ENCODE measurements at places on chromosomes 5 and 9.

DNA sequence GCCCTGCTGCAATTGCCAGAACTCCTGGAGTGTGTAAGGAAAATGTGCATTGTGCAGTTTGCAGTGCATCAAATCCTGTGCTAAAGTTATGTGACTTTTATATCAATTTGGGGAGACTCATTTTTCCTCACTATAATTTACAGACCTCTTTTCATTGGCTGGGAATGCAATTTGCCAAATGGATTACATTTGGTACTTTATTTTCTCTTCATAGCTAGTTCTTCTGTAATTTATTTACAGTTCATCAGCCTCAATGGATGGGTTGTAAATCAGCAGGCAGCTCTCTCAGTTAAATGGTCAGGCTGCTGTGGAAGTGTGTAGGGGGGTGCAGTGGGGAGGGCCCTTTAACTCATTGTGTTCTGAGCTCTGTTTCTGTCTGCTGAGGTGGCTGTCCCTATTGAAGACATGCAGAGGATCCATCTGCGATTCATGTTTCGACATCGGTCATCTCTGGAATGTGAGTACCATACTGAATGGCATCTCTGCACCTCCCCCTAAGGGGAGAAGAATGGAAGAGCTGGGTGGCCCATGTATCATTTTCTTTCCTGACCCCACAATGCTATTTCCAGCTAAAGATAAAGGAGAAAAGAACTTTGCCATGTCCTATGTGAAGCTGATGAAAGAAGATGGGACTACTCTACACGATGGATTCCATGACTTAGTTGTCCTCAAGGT lies 74.6 kb downstream of the DOCK2 start:
- no peak overlapping the region for H3K4me3 ChIP-seq
- DNase-seq: no peak
- H3K4me1 ChIP-seq: peaks cover 37% of the 10 kb centered on the region
- H3K27ac ChIP-seq: no peak overlapping the region

DNA sequence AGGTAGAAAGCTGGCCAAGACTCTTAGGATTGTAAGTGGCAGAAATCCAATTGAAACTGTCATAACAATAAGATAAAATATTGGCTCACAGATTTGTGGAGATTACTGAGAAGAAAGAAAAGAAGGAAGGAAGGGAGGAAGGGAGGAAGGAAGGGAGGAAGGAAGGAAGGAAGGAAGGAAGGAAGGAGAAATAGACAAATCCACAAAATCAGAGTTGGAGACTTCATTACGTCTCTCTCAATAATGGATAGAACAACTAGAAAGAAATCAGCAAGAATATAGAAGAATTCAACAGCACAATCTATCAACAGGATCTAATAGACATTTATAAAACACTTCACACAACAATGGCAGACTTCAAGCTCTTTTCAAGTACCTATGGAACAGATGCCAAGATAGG lies 17.9 kb upstream of the PAM start:
- H3K4me3 ChIP-seq: no peak overlapping the region
- no peaks in the 10 kb centered on the region for H3K36me3 ChIP-seq
- H3K27ac ChIP-seq: no peak overlapping the region
- no peak for DNase-seq

DNA sequence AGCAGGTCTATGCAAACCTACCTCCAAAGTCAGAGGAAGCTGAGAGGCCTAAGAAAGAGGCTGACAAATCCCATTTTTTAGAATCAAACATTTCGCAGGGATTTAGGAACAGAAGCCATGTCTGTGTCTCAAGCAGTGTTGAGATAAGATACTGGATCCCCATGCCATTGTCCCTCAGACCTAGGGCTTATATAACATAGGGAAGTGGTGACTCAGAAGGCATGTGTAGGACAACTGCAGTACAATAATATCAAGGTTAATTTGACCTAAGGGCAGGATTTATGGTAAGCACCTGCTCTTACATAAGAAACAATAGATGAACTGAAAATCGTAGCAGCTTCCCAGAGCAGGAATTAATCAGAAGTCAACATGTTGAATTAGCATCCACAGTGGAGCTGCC lies 459.4 kb downstream of the ANXA1 start:
- no peak overlapping the region for H3K4me3 ChIP-seq
- H3K4me1 ChIP-seq: no peaks in the 10 kb centered on the region
- H3K36me3 ChIP-seq: no peaks in the 10 kb centered on the region
- no peak overlapping the region for H3K27ac ChIP-seq

DNA sequence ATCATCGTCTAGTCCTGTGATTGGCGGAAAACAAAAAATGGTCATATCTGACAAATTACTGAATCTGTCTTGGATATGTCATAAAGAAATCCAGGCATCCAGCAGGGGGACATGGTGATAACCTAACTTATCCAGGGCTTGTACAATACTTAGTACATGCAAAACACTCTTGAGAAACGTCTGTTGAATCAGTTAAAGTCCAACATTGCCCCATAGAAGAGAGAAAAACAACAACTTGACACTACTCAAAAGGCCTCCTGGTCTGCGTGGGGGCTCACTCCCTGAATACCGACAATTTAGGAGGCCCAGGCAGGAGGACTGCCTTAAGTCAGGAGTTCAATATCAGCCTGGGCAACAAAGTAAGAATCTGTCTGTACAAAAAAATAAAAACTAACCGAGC lies 217.5 kb downstream of the DCP2 start:
- no peak for DNase-seq
- no peak overlapping the region for H3K27ac ChIP-seq
- H3K27me3 ChIP-seq: no peaks in the 10 kb centered on the region
- no peak overlapping the region for H3K4me3 ChIP-seq

GRCh38 chr9:37405764-37406380 lies 16.6 kb upstream of the GRHPR start:
- no peak overlapping the region for H3K27ac ChIP-seq
- H3K4me3 ChIP-seq: no peak overlapping the region
- no peaks in the 10 kb centered on the region for H3K36me3 ChIP-seq
- no peaks in the 10 kb centered on the region for H3K4me1 ChIP-seq
- no peaks in the 10 kb centered on the region for H3K27me3 ChIP-seq

DNA sequence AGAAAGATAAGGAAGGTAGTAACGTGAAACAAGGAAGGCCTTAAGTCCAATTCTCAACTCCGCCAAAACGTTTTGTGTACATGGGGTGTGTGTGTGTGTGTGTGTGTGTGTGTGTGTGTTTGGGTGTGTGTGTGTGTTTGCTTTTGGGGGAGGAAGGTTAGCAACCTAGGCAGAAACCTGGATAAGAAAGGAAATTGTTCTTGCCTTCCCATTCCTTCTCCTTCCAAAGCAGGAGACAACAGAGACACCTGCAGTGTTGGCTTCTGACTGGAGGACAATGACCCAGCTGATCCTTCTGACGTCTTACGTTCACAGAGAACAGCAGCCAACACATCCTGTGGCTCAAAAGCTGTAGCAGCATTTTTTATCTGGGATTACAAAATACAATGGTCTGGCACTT lies 4.1 kb upstream of the CCNG1 start:
- H3K4me1 ChIP-seq: peaks cover under 1% of the 10 kb centered on the region
- H3K27me3 ChIP-seq: 0 out of 2 replicates have a peak, but pooled peaks cover 3% of the 10 kb centered on the region
- no peak overlapping the region for H3K27ac ChIP-seq
- no peak overlapping the region for H3K4me3 ChIP-seq
- H3K36me3 ChIP-seq: no peaks in the 10 kb centered on the region

DNA sequence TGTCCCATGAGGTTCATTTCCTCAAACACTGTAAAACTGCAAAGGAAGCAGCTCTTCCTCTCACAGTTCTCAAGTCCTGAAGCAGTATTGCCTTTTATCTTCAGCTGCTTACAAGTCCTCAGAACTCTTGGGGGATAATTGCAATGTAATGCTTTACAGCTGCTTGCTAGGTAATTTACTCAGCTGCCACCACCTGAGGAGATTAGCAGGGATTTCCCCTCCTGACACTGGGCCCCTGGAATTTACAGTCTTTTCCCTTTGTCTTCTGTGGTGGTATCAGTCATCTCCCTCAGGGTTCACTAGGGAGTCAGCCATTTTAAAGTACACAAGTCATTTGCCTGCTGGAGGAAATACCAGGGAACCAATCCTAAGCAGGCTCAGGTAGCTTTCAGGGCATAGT lies 754.3 kb upstream of the GRAMD2B start:
- H3K4me1 ChIP-seq: no peaks in the 10 kb centered on the region
- peaks cover 7% of the 10 kb centered on the region for H3K27me3 ChIP-seq
- H3K36me3 ChIP-seq: no peaks in the 10 kb centered on the region
- DNase-seq: no peak
- H3K4me3 ChIP-seq: no peak overlapping the region
- H3K27ac ChIP-seq: no peak overlapping the region

DNA sequence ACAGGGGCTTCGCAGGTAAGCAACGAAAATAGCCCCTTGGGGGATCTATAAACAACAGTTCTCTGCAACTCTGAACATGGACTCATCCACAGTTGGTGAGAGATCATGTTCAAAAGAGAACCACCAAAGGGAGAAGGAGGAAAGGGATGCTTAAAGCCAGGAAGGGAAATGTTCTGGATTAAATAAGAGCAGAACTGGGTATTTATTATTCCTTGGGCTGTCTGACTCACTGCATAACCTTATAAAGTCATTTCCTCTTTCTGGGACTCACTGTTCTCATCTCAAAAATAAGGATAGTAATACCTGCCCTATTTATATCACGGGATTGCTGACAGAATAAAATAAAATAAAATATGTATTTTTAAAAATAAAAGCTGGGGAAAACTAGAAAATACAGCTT lies 11.2 kb upstream of the MARCHF3 start:
- H3K4me1 ChIP-seq: no peaks in the 10 kb centered on the region
- no peaks in the 10 kb centered on the region for H3K27me3 ChIP-seq
- no peak overlapping the region for H3K27ac ChIP-seq
- H3K4me3 ChIP-seq: no peak overlapping the region
- H3K36me3 ChIP-seq: no peaks in the 10 kb centered on the region

- DNase-seq: no peak
- no peak overlapping the region for H3K27ac ChIP-seq
- no peaks in the 10 kb centered on the region for H3K27me3 ChIP-seq
- no peaks in the 10 kb centered on the region for H3K36me3 ChIP-seq
- peaks cover 13% of the 10 kb centered on the region for H3K4me1 ChIP-seq
Measured at GRCh38 chr9:111891910-111892499, 4.6 kb upstream of the UGCG start.

GRCh38 chr5:64462391-64462790 lies 43.4 kb upstream of the RGS7BP start:
- DNase-seq: no peak
- H3K27me3 ChIP-seq: no peaks in the 10 kb centered on the region
- no peak overlapping the region for H3K27ac ChIP-seq
- H3K4me1 ChIP-seq: no peaks in the 10 kb centered on the region
- no peak overlapping the region for H3K4me3 ChIP-seq

DNA sequence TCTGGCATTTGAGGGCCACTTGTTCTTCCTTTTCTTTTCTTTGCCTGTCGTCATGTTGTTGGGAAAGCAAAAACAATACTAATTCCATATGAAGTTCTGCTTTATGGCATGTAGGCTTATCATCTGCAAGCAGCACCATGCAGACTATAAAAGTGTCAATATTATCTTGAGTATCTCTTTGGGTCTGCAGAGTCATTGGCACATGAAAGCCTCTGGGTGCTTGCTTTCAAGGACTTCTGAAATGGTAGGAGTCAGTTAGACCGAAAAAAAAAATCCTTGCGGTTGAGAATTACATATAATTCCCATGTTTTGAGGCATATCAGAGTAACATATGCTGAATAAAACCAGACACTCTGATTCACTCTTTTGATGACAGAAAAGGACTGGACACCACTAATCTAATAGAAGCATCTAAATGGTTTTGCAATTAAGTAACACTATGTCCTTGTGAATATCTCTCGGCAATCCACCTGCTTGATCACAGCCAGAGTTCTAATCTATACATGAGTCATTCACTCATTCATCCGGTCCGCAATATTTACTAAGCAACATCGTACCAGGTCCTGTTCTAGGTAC lies 44.4 kb downstream of the GNAQ start:
- H3K27me3 ChIP-seq: no peaks in the 10 kb centered on the region
- H3K27ac ChIP-seq: no peak overlapping the region
- no peaks in the 10 kb centered on the region for H3K36me3 ChIP-seq
- no peak overlapping the region for H3K4me3 ChIP-seq
- DNase-seq: no peak

DNA sequence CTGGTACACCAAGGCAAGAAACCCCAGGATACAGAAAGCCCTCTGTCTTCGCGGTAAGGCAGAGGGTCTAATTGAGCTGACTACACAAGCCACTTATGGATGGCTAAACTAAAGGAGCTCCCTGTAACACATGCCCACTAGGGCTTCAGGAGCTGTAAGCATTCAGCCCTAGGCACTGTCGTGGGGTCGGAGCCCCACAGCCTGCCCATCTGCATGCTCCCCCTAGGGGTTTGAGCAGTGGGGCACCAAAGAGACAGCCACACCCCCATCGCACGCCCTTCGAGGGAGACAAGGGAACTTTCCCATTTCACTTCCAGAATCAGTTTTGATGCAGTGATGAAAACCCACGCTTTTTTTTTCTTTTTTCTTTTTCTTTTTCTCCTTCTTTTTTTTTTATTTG lies 11.0 kb upstream of the MTMR12 start:
- H3K36me3 ChIP-seq: no peaks in the 10 kb centered on the region
- no peak overlapping the region for H3K4me3 ChIP-seq
- H3K27ac ChIP-seq: no peak overlapping the region
- H3K4me1 ChIP-seq: no peaks in the 10 kb centered on the region
- no peaks in the 10 kb centered on the region for H3K27me3 ChIP-seq
- no peak for DNase-seq

- H3K4me3 ChIP-seq: no peak overlapping the region
- no peaks in the 10 kb centered on the region for H3K27me3 ChIP-seq
- H3K36me3 ChIP-seq: peaks cover 24% of the 10 kb centered on the region
- no peak for DNase-seq
Measured at GRCh38 chr9:132383462-132383883, 23.2 kb downstream of the TTF1 start.

GRCh38 chr5:37773809-37774208 lies 66.0 kb downstream of the GDNF start:
- 0 out of 2 replicates have a peak overlapping the region, but pooled peaks have one; percentile 82 for H3K27ac ChIP-seq
- peaks cover 69% of the 10 kb centered on the region for H3K4me1 ChIP-seq
- DNase-seq: no peak
- H3K4me3 ChIP-seq: no peak overlapping the region
- no peaks in the 10 kb centered on the region for H3K27me3 ChIP-seq

DNA sequence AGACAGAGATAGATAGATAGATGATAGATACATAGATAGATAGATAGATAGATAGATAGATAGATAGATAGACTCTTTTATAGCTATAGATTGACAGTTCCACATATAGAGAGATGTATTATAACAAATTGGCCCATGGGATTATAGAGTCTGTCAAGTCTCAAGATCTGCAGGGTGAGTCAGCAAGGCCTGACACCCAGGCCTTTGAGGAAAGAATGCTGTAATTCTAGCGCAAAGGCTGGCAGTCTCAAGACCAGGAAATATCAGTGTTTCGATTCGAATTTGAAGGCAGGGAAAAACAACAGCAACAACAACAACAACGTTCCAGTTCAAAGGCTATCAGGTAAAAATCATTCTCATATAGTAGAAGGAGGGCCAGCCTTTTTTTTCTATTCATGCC lies 339.2 kb upstream of the CDH9 start:
- no peak overlapping the region for H3K27ac ChIP-seq
- H3K4me3 ChIP-seq: no peak overlapping the region
- H3K27me3 ChIP-seq: no peaks in the 10 kb centered on the region

GRCh38 chr5:60507687-60508086 lies 192.3 kb downstream of the DEPDC1B start:
- peaks cover 19% of the 10 kb centered on the region for H3K27me3 ChIP-seq
- no peak overlapping the region for H3K4me3 ChIP-seq
- H3K27ac ChIP-seq: no peak overlapping the region
- no peak for DNase-seq

Data from GM23248 (cell line).